Upper lobe of right lung (tissue), 1 donor: ENCODE measurements at places on chromosomes 12 and 14.

DNA sequence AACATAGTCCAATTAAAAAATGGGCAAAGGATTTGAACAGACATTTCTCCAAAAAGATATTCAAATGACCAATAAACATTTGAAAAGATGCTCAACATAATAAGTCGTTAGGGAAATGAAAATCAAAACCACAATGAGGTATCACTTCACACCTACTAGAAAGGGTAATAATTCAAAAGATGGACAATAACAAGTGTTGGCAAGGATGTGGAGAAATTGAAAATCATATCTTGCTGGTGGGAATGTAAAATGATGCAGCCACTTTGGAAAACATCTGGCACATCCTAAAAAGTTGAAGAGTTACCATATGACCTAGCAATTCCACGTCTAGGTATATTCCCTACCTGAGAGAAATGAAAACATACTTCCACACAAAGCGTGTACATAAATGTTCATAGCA lies 1.9 kb downstream of the COX16 start:
- no peak for DNase-seq

DNA sequence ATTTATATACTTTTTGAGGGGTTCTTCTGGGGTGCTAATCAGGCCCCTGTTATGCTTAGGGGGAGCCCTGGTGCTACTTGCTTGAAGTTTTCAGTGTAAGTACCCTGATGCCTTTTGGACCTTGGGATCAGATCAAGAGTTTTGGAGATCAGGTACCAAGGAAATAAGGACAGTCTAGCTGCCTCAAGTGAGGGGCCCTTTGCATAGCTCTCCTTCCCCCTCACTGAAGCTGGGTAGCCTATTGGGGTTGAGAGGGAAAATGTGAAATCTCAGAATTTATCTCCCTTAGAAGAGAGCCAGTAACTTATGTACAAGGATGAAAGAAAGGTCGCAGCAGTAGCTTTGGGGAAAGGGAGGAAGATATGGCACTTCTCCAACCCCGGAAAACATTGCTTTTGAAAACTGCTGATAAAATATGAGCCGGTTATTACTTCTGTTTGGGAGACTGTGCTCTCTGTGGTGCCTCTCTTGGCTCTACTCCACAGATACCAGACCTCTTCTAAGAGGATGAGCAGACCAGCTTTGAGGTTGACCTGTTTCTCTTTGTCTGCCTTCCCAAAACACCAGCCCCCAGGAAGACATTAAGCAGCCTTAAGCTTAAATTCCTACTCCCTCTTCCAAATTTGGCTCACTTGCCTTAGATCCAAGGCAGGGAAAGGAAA lies 8.8 kb upstream of the AMHR2 start:
- DNase-seq, result no peak

DNA sequence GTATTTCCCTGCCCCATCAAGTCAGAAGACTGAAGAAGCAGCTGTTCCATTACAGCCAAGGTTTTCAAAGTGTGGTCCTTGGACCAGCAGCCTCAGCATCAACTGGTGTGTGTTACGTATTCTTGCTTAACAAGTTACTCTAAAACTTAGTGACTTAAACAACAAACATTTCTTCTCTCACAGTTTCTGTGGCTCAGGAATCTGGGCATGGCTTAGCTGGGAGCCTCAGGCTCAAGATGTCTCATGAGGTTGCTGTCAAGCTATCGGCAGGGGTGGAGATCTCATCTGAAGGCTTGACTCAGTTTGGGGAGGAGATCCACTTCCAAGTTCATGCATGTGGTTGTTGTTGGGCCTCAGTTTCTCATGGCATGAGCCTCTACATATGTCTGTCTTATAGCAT lies 174.5 kb downstream of the KTN1 start:
- no peak for DNase-seq

- peak; percentile 71 for DNase-seq
These were observed 319 bp downstream of the GALNT6 start for GRCh38 chr12:51390891-51391282.

- DNase-seq, result no peak
These were observed 89.4 kb upstream of the GARIN6 start for GRCh38 chr12:99558109-99558508.

- DNase-seq, result no peak
These were observed 175.5 kb downstream of the CCDC59 start for GRCh38 chr12:82182601-82183190.

- DNase-seq, result no peak
These were observed 254.4 kb upstream of the BTG1 start for GRCh38 chr12:92400006-92400405.

- no peak for DNase-seq
These were observed 41.5 kb downstream of the SNAPC1 start for GRCh38 chr14:61803755-61804154.

- no peak for DNase-seq
These were observed at the start of gene GALNT8 for GRCh38 chr12:4719821-4720636. Gene GALNT8 (plus strand): TSS chr12:4720400. CDS start chr12:4720678, 278 bp downstream.

GRCh38 chr14:38387821-38388220 lies 131.9 kb upstream of the CLEC14A start:
- DNase-seq, result no peak

DNA sequence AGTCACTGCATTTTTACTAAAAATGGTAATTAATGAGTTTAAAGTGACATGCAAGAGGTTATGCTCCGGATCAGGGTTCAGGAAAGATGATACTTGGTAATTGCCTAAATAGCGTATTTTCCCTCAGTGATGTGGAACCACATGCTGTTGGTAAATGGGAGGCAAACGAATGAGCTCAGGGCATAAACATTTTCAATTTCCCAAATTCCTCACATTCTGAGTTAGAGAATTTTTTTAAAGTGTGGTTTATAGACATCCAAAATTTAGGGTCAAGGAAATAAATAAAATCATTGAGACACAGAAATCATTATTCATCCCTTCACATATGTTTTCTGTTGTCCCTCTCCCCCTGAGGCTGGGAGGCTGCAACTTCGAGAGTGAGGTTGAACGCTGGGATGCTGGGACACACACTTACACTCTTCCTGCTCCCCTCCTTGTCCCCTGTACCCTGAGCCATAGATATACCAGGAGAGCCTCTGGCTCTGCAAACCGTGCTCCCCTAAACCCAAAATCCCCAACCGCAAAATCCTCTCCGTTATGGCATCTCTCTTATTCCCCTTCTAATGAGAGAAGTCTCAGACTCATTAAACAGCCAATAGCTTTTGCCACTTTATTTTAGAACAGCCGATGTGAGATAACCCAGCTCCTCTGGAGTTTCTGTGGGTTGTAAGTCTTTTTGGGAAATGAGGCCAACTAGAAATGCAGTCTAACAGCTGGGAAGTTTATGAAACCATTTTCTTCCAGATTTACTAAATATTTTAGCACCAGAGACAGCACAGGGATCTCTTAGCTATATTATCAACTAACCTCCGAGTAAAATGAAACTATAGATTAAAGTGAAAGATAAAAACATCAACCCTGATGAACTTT lies 21.4 kb upstream of the ADGRD1 start:
- DNase-seq, result no peak
